NCI-H1930 (cell line): ENCODE measurements at places on chromosomes 2 and 18.

GRCh38 chr2:126653761-126654160 lies 2.2 kb upstream of the GYPC start:
- no peak for DNase-seq

DNA sequence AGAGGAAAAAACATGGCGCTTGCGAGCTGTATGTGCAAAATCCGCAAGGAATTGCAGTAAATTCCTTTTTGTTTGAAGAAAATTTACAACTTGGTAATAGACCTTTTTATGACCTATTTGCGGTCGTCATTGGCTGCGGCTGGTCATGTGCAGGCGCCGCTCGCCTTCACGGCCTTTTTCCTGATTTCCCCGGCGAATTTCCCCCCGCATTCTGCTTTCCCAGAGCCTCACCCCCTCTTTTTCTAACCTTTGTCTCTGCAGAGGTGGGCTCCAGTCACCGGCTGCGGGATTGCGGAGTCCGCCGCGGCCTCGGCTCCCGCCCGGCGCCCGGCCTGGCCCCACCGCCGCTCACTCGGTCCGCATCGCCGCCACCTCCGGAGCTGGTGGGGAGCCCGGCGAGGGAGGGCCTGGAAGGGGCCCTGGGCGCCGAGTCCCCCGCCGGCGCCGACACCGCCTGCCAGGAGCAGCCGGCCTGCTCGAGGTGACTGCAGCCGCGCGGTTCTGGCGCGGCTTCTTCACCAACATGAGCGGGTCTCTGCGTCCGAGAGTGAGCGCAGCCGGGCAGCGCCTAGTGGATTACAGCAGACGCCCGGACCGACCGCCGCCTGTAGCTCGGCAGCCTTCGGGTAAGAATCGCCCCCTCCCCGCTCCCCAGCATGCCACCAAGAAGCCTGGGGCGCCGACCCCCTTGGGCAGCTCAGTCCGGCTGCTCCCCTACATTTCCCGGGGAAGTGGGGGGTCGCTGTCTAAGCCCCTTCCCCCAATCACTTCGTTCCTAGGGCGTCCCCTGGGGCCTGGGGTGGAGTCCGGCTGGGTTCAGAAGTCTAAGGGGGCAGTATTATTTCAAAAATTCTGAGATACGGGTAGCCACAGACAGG lies 7.1 kb downstream of the HOXD8 start:
- peak; percentile 37 for DNase-seq

DNA sequence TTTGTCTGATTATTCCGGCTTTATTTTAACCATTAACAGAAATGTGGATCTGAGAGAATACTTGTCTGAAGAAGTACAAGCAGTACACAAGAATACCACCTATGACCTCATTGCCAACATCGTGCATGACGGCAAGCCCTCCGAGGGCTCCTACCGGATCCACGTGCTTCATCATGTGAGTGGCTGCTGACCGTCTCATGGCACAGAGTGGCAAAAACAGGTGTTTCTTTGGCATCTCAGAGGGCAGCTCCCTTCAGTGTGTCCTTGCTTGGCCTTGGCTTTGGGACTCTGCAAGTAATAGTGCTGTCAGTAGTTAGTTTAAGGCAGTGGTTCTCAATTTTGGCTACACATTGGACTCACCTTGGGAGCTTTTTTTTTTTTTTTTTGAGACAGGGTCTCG lies 23.1 kb downstream of the SFTPB start:
- DNase-seq: no peak

DNA sequence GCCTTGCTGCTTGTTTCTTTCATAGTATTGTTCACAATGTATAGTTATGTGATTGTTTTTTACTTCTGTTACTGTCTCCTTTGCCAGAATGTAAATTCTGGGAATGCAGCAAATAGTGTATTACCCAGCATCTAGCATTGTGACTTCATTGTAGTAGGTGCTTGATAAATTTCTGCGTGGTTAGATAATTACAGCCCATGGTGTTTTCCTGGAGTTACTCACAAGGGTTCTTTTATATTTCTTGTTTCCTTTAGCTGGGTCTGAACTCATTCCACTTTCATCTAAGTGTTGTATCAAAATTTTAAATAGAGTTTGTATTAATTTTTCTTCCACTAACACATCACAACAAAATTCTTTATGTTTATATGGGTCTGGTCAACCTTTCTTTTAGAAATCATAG lies 132.6 kb downstream of the MAP4K4 start:
- no peak for DNase-seq

- no peak for DNase-seq
Measured at GRCh38 chr2:136112317-136113208, 5.4 kb downstream of the CXCR4 start.

DNA sequence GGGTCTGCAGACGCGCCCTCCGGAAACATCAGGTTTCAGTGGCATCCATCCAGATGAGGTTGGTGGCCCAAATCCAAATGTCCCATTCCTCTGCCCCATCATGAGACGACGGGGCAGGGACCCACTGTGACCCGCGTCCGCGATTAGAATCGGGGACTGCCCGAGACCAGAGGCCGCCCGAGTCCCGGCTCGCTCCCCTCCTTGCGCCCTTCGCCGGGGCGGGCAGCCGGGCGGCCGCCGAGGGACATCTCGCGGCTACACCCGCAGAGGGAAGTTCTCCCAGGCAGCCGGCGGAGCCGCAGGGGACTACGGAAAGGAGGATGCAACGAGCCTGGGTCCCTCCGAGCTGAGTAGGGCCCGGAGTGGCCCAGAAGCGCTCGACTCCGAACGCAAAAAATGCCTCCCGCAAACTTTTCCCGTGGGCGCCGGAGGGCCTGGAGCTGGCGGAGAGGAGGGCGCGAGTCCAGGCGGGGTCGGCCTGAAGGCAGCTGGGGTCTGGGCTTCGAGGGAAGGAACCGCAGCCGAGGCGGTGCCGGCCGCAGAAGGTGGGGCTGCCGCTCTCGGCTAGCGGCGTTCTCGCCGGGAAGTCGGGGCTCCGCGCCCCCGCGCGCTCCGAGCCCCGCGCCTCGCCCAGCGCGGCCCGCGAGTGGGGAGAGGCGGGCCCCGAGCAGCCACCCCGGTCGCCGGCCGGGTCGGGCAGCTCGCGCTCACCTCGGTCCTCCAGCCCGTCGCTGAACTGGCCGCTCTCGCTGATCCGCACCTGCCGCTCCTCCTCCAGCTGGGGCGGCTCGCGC lies 580 bp downstream of the TMEM163 start:
- DNase-seq: no peak

DNA sequence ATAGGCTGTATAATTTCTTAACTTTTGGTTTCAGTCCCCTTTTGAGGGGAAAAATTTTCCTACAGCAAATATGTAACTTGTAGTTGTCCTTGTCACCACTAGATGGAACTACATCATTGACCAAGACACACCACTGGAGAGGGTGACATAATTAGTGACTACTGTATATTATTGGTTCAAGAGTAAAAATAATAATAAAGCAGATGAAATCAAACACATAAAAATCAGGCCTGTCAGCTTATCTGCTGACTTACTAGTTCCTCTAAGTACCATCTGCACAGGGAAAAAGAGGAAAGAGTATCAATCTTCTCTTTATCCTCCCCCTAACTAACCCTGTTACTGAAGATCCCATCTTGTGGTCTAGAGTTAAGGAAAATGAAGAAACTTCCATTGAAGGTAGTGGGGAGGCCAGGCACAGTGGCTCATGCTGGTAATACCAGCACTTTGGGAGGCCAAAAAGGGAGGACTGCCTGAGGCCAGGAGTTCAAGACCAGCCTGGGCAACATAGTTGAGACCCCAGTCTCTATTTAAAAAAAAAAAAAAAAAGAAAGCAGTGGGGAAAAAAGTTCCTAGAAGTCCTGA lies 29.6 kb upstream of the ENOSF1 start:
- DNase-seq: no peak

DNA sequence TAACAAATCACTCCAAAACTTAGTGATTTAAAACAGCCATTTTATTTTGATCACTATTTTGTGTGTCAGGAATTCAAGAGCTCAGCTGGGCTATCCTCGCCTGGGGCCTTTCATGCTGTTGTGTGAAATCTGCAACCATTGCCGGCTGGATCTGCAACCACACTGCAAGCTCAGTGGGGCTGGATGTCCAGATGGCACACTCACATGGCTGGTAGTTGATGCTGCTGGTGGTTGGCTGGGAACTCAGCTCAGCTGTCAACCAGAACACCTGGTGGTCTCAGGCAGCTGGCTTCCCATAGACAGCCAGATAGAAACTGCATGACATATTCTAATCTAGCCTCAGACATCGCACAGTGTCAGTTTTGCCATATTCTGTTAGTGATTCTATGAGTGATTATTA lies 30.6 kb upstream of the AP1S3 start:
- DNase-seq: no peak

- no peak for DNase-seq
Measured at GRCh38 chr2:178909507-178909906, 102.3 kb upstream of the TTN start.

DNA sequence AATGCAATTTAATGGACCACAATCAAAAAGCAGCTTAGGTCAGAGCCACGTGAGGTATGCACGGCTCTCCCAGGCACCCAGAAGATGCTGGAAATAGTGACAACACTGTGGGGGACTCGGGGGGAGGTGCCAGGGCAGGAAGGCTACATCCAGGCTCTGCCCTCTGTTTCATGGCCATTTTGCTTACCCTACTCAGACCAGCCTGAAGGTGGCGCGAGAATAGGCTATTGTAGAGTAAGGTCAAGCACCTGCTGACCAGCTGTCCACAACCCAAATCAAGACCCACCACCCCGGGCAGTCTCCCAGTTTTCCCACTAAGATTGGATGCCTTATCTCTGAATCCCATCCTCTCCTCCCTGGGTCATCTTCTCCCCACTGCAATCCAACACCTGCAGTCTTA lies 115.7 kb downstream of the VIT start:
- no peak for DNase-seq

- no peak for DNase-seq
Measured at GRCh38 chr18:8357320-8357719, 251.9 kb upstream of the RAB12 start.

DNA sequence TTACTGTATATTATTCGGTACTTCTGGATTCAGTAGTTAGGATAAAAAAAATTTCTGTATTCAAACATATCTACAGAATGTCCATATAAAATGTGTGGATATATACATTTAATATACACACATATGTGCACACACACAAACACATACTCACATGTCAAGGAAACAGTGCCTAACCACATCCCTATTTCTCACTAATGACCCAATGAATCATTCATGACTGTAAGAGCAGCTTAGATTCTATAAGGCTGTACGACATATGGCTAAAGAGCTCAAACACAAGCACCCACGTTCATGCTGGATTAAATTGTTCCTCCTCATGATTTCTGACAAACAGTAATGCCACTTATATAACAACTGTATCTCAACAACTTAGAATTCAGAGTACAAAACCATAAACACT lies 457.3 kb downstream of the ADCYAP1 start:
- no peak for DNase-seq

- peak; percentile 7 for DNase-seq
Measured at GRCh38 chr2:210199186-210199765, 26.0 kb downstream of the ACADL start.

DNA sequence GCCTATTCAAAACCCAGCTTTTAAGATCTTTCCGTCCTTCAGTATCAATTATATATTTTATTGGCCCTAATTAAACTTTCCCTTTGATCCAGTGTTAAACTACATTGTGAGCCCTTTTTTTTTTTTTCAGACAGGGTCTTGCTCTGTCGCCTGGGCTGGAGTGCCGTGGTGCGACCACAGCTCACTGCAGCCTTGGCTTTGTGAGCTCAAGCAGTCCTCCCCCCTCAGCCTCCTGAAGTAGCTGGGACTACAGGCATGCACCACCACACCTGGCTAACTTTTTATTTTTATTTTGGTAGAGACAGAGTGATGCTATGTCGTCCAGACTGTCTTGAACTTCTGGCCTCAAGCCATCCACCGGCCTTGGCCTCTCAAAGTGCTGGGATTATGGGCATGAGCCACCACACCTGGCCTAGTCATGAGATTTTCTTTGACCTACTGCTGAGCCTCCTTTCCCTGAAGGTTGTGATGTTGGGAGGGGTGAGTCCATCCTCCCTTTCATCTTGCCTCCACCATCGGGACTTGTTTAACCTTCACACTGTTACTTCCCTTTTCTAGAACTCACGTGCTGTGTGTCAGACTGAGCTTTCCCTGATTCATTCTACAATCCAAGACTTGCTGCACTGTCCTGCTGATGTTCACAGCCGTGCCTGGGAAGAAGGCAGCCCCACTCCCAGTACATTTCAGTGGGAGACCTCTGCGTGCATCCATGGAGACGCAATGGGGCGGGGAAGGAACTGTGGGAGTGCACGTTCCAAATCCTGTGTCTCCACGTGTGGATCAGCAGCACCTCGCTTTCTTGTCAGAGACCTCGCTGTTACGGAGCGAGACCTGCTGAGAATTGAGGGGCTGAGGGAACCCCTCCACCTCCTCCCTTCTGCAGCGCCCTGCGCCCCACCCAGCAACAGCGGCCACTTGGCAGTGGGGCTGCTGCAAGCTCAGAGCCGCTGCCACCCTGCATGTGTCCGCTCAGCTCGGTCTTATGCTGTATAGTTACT lies 10.8 kb downstream of the OXER1 start:
- DNase-seq: no peak

DNA sequence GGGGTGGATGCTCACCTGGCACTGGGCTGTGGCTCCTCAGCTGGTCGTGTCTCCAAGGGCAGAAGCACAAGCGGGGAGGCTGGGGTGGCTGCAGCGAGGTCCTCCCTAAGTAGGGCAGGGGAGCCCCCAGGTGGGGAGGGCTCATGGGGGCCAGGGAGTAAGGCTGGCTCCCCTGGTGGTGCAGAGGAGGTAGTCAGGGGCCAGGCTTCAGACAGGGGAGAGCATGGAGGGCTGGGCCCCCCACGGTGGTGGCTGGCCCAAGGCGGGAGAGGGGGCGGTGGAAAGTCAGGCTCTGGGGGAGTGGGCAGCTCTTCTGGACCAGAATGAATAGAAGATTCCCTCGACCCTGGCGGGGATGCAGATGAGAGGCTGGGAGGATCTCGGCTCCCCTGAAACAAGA lies 8.1 kb upstream of the SFXN5 start:
- DNase-seq: no peak

GRCh38 chr2:100606332-100606725 lies 43.5 kb downstream of the PDCL3 start:
- DNase-seq: no peak

GRCh38 chr18:34077599-34077998 lies 147.1 kb downstream of the NOL4 start:
- DNase-seq: no peak

DNA sequence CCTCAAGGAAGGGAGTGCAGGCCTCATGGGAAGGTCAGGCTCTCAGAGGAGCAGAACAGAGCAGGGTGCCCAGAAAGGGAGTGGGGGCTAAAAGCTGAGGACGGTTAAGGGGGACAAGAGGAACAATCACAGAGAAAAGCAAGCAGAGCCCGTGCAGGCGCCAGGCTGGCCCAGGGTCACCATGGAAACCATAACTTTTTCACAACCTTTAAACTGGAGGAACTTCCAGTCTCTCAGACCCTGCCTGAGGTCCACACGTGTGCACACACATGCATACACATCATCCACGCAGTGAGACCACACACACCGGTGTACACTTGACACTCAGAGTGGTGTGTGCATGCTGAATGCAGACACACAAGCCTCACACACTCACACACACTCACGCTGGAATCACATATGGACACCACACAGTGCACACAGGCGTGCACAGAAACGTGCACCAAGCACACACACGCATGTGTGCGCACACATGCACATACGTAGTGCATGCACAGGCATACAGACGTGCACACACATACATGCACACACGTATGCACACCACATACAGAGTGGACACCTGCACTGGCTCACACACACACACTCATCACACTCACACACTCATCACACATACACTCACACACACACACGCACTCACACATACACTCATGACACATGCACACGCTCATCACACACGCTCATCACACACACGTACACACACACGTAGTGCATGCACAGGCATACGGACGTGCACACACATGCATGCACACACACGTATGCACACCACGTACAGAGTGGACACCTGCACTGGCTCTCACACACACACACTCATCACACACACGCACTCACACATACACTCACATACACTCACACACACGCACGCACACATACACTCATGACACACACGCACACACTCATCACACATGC lies 37.2 kb upstream of the SNED1 start:
- no peak for DNase-seq
